ENCODE measurements at places on chromosomes 6 and 20.

DNA sequence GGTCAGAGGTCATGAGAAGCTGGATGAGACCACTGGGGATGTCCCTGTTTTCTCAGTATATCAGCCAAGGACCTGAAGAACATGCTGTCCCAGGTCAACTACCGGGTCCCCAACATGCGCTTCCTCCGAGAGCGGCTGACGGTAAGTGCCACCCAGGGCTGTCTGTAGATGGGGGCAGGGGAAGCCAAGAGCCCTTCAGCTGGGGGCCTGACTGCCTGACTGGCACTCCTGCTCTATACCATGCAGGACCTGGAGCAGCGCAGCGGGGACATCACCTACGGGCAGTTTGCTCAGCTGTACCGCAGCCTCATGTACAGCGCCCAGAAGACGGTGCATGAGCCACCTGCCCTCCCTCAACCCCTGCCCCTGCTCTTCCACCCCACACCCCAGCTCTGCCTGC lies 25.1 kb downstream of the PLCG1 start:
- no peak for DNase-seq

GRCh38 chr20:63483834-63484233 lies 11.4 kb upstream of the KCNQ2 start:
- DNase-seq, result no peak

DNA sequence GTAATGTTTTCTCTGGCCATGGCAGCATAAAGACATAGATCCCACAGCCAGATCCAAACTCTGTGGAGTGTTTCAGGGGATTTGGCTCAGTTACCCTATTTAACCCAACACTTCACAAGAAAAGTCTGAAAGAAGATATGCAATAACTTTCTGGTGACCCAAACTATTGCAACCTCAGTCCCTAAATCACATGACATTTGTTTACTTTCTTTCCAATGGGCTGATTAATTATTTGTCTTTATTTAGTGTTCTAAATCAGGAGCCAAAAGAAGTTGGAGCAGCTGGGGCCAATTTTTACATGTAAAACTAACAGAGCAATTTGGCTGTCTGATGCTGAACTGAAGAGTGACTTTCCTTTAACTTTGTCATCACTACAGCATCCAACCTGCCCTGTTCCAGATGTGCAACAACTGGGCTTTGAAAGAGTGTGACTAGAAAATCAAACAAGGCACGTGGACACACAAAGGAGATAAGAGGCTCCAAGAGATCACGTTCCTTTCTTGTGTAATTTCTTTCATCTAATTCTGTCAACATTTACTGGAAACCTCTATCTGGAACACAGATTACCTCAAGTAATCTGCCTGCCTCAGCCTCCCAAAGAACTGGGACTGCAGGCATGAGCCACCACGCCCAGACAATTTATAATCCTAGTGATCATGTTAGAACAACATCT lies 90.8 kb downstream of the TRMT11 start:
- no peak for DNase-seq

DNA sequence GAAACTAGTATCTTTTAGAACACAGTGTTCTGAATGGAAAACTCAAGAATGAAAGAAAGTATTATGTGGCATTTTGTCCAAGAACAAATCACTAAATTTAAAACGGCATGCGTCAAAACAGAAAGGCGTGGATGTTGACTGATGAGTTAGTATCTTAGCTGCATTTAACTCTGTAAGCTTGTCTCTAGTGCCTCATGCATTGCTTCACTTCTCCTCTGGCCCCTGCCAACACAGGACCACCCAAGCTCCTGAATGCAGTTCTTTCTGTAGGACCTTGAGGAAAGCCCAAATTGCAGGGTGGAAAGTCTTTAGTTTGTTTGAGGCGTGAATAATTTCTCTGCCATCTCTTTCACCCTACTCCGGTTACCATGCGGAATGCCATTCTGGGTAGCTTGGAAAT lies 632.2 kb downstream of the COL12A1 start:
- no peak for DNase-seq

GRCh38 chr6:150719099-150719766 lies 119.5 kb downstream of the PLEKHG1 start:
- DNase-seq, result no peak

Measured in NCI-H1105 treated with DMSO at 0.1 percent for 48 hours (cell line).